ENCODE measurements at places on chromosomes 7 and 10. TPM values are rescaled to one million over a fixed set of nuclear protein-coding genes. Genes with fewer than 3 reads are reported as not detected.

Gene HMX2
- total RNA-seq: not detected

Gene NANOS1
- 5.1 TPM for total RNA-seq

Gene CCDC172
- not detected for total RNA-seq

Gene PCGF5
- total RNA-seq: 33.5 TPM

GRCh38 chr10:28676326-28676967 lies 874 bp upstream of the BAMBI start:
- no peak for DNase-seq

DNA sequence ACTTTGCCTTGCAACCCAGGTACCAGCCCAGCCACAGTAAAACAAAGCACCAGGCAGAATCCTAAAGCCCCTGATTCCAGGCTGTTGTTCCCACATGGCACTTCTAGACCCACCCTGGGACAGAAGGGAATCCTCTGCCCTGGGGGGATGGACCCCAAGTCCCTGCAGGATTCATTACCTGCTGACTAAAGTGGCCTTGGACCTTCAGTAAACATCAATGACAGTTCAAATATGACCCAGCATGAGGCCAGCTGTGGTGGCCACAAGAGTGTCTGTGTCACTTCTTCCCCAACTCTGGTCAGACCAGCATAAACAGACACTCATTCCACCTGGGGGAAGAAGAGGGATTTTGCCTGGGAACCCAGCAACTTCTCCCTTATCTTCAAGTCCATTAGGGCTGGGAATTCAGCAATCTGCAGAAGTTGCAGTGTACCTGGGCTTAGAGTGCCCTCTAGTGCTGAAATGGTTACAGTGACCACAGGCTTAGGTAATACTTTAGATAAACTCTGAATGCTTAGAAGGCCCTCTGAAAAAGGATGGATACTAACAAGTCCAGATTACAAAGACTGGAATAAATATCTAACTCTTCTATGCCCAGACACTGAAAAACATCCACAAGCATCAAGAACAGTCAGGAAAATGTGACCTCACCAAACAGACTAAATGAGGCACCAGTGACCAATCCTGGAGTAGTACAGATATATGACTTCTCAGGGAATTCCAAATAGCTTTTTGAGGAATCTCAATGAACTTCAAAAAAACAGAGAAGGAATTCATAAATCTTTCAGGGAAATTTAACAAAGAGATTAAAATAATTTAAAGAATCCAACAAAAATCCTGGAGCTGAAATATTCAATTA lies 108.5 kb upstream of the TMEM168 start:
- DNase-seq: peak; percentile 51

DNA sequence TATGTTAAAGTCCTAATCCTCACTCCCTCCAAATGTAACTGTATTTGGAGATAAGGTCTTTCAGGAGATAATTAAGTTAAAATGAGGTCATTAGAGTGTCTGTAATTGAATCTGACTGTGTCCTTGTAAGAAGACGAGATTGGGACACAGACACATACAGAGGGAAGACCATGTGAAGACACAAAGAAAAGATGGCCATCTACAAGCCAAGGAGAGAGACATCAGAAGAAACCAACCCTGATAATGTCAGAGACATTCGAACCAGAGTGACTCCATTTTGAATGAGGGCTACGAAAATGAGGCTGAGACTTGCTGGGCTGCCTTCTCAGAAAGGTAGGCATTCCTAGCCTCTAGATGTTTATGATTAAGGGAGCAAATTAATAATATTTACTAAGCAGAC lies 542 bp upstream of the SAMD9L start:
- no peak for DNase-seq

DNA sequence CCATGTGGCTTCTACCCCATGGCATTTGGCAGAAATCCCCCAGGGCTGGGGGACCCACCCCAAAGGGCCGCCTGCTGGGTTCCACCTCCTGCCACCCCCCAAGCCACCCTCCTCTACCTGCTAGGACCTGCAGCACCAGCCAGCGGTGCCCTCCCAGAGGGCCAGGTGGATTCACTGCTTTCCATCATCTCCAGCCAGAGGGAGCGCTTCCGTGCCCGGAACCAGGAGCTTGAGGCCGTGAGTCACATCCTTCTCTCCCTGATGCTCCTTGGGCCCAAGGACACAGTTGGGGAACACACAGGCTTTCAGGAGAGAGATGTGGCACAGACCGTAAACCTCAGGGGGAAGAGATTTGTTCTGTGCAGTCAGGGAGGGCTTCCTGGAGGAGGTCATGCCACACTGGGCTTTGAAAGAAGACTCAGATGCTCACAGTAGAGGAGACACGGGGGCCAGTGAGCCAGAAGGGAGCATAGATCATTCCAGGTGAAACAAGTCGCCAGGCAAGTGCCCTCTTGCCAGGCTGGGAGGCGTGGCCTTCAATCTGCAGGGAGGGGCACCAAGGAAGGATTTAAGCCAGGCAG lies 11.5 kb upstream of the SH2B2 start:
- DNase-seq: no peak

DNA sequence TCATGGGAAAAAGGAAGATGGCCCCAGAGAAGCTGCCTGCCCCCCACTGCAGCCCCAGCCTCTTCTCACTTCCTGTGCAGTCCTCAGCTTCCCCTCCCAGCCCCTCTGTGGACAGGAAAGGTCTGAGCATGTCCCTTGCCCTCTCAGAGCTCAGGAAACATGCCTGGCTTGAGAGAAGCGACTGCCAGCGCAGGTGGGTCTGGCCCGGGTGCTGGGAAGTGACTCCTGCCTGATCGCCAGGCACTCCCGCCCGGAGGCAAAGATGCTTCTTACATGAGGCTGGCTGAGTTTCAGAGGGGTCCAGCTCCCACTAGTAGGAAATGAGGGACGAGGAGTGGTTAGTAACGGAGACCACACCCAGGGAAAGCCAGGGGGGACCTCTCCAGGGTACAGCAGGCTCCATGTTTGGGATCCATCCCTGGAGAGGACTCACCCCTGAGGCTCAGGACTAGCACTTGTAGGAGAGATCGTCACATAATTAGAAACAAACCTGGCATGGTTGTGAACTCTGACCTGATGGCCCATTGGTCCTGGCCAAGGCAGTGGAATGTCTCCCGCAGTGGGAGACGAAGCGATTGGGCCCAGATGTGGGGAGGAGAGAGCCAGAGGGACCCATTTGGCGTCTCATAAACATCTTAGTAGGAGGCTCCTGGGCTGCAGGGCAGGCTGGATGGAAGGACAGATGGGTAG lies 12.3 kb downstream of the ELN start:
- DNase-seq: no peak

- peak; percentile 52 for DNase-seq
These were observed 249.4 kb downstream of the TCF7L2 start for GRCh38 chr10:113199459-113199858.
